Stimulated activated CD8-positive, alpha-beta memory T cell treated with anti-CD3 and anti-CD28 coated beads, Interleukin-4, amount 100 ng/mL, for 24 hours (primary cell): ENCODE measurements at places on chromosomes 11 and 22.

GRCh38 chr11:7251487-7251835 is 243 bp upstream of the SYT9 start:
- no peak for DNase-seq

DNA sequence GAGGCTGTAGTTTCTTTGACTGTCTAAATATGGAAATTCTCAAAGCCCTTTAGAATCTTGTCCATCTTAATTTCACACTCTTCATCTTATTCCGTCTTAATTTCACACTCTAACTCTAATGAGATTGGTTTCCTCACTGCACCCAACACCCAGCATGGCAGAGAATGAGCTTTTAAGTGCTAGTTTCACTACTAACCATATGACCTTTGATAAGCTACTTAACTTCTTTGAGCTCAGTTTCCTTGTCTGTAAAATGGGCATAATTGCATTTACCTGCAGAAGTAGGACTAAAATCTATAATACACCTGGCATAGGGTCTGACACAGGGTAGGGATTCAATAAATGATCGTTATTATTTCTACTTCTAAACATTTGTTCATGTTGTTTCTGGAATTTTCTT is 30.4 kb downstream of the TBCEL start:
- no peak for DNase-seq

DNA sequence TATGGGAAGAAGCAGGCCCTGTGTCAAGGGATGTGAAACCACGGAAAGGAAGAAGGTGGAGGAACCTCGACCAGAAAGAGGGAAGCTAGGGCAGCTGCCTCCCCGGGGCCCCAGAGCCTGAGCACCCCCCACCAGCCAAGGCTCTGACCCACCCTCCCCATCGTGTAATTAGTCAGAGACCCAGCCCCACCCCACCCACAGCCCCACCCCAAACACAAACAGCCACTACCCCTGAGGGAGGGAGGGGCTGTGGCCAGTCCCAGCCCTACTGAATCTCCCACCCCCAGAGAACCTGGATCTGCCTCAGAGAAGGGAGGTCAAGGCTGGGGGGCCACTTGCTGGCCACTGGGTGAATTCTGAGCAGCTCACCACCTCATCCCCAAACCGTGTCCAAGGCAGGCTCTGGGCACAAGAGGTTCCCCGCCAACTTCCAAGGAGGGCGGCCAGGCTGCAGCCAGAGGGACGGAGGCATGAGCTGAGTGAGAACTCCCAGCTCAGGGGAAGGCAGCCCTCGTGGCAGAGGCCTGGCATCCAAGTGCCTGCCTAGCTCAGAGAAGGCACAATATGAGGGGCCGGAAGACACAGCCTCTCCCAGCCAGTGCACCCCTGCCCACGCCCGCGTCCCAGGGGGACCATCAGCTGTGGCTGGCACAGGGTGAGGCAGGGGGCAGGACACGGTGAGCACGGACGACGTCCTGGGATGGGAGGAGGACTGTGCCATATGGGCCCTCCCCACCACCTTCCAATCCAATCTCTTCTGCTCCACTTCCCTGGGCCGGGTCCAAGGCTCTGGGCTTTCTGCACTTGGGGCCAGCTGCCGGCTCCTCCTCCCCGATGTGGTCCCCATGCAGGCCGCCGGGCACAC is 2.7 kb downstream of the PLXNB2 start:
- DNase-seq: no peak

DNA sequence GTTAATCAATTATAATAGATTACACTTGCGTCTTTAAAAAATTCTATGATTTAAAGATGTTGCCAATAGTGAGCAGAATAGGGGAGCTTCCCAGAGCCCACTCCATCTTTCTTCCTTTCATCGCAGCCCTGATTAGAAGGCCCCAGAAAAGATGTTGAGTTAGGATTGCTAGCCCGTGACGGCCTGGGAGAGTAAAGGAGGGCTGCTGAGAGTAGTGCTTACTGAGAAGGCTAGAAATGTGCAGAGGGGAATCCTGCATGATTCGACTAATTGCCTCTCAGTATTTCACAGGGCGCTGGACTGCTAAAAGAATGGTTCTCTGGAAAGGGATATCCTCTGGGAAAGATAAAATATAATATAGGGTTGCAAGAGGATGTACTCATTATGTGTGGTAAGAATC is 160.5 kb downstream of the C11orf87 start:
- no peak for DNase-seq

DNA sequence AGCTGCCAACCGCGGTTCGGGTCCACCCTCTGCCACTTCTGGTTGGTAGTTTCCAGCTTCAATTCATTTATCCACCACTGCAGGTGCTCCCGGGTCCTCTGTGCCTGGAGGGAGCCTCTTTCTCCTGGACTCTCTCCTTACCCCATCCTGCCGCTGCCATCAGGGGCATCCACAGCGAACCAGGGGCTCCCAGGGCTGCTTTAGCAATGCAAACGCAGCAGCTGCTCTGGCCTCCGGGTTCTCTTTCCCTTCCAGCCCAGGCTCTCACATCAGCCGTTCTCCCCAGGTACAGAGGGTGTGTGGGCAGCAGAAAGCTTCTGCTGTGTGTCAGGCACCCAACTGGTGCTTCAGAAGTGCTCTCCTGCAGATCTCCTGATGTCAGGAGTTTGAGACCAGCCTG is 27.9 kb downstream of the NFAM1 start:
- no peak for DNase-seq

DNA sequence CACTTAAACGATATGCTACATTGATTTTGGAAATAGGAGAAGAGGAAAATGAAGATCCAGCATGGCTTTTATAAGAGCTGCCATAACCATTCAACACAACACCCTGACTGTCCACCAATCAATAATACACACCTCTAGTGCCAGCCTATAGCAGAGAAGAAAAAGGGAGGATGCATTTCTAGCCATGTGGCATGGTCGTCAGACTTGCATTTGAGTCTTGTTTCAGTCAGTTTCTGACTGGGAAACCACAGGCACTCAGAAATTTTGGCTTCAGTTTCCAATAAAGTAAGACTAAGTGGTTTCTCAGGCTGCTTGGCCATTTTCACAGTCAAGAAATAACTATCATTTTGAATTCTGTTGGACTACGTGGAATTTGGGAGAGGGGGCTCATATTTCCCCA is 523.5 kb upstream of the LRRC4C start:
- no peak for DNase-seq

- no peak for DNase-seq
These were observed 61.5 kb upstream of the SLC25A18 start for GRCh38 chr22:17501679-17502285.

DNA sequence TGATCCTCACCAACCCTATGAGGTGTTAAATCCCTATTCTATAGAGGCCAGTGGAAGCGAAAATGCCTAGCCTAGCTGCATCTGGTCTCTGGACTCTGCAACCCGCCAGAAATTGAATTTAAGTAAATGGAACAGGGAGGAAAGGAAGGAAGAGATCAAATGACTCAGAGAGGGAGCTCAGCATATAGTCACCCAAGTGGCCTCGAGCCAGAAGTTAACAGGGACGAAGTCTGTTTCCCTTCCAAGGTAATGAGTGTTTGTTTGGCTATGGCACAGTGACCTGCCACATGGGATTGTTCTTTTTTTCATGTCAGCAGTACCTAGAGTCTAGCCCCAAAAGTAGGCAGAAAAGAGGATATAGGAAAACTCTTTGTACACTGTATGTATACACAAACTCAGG is 66.3 kb downstream of the PAK1 start:
- no peak for DNase-seq

DNA sequence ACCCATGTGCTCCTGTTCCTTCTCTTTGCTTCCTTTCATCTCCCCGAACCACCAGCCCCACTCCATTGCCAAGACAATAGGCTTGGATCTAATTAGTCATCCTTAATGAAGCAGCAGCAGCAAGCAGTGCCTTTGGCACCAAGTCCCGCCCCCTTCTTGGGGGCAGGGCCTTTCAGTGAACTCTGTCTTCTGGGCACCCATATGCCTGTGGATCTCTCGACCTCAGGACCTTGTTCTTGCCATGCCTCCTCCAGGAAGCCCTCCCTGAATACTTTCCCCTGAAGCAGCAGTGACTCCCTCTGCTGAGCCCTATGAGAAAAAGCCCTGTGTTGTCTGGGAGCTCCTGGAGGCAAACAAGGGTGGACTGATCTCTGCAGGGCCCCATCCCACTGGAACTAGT is 32.1 kb downstream of the ARHGEF17 start:
- no peak for DNase-seq

DNA sequence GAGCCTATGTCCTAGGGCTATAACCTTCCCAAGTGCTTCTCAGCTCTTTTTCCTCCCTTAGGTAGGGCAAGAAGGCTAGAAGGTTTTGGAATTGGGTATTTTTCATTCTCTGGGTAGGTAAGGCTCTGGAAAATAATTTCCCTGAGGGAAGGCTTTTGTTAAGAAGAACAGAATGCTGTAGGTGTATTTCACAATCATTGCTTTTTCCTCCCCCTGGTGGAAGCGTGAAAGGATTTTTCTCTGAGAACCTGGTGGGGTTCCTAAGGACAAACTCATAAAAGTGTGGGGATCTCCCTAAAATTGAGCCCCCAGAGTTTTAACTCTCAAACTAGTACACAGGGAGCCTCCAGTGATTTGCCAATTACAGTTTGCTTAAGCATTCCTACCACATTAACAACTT is 41.1 kb upstream of the NARS2 start:
- no peak for DNase-seq

DNA sequence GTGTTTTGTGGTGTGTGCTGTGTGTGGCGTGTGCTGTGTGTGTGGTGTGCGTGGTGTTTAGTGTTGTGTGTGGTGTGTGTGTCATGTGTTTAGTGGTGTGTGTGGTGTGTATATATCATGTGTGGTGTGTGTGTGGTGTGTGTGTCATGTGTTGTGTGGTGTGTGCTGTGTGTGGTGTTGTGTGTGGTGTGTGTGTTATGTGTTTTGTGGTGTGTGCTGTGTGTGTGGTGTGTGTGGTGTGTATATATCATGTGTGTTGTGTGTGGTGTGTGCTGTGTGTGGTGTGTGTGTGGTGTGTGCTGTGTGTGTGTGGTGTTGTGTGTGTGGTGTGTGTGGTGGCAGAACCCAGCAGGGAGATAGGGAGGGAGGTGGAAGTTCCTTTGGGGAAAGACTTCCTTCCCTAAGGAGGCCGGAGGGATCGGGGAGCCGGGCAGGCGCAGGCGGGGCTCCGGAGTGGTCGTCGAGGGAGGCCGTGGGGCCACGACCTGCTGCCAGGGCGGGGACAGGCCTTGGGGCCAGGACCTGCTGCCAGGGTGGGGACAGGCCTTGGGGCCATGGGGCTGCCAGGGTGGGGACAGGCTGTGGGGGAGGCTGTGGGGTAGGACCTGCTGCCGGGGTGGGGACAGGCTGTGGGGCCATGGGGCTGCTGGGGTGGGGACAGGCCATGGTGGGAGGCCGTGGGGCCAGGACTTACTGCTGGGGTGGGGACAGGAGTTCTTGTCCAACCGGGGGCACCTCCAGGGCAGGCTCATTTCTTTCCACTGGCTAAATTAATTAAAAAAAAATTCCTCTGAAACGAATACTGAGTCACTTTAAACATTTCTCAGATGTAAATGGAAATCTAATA is 15.2 kb downstream of the PIM3 start:
- DNase-seq: no peak

- DNase-seq: no peak
These were observed 949 bp downstream of the MMP11 start for GRCh38 chr22:23773483-23774113.

- no peak for DNase-seq
These were observed 2.0 kb downstream of the SYNGR1 start for GRCh38 chr22:39351689-39352214.

GRCh38 chr11:129410395-129410960 is 34.8 kb downstream of the BARX2 start:
- DNase-seq: no peak

GRCh38 chr11:58574881-58575280 is 775 bp downstream of the LPXN start:
- no peak for DNase-seq

DNA sequence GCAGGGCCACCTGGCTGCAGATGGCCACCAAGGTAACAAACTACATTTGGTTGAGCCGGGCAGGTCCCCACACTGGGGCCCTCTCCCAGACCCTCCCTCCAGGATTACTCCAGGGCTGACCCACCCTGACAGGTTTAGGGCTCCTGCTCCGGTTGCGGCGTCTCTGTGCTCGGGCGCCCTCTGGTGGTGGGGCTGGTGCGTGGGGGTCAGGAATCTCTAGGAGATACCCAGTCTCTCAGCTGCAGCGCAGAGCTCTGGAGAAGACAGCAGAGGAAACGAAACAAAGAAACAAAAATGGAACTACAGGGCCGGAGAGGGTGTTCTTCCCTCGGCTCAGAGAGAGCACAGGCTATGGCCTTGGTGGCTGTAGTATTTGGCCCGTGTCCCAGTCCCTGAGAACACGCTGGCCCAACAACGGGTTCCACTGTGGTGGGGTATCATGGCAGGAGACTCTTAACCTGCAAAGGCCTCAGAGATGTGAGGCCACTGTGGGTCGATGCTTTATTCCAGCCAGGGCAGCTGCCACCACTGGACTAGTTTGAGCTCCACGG is 2.4 kb downstream of the C11orf96 start:
- peak; percentile 52 for DNase-seq

- no peak for DNase-seq
These were observed 6.5 kb upstream of the CSTPP1 start for GRCh38 chr11:46930089-46930488.

DNA sequence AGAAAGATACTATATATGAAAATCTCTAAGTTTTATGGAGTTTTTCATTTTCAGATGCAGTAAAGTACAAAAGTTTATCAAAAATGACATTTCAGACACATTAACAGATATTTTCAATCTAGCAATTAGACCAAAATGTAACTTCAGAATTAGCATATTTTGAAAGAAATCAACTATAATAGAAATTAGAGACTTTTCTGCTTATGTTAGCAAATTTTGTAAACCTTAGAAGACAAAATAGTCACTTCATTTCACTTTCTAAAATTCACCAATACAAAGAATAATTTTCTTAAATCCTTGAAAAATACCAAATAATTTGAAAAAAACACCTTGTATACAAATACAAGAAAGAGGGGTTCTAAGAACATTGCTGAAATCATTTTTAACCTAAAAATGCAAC is 135.8 kb upstream of the FIBIN start:
- DNase-seq: no peak
